IPS DF 19.7 (cell line): ENCODE measurements at places on chromosomes 4 and X.

- no peak for DNase-seq
Measured at GRCh38 chrX:134365904-134366303, 94.1 kb upstream of the HPRT1 start.

DNA sequence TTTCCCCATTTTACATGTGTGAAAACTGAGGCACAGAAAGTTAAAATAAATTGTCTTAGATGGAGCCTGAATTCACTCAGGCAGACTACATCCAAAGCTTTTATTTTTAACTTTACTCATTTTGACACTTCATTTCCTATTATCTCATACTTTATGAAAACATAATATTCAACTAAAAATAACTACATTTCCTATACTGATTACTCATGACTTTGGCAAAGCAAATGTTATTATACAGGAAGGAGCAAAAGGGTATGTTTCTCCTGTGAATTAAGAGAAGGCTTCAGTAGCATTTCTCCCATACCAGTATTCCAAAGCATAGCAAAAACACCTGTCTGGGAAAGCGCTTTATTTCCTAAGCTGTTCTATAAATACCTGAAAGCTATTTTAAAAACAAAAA lies 178.6 kb downstream of the ADAMTS3 start:
- no peak for DNase-seq

DNA sequence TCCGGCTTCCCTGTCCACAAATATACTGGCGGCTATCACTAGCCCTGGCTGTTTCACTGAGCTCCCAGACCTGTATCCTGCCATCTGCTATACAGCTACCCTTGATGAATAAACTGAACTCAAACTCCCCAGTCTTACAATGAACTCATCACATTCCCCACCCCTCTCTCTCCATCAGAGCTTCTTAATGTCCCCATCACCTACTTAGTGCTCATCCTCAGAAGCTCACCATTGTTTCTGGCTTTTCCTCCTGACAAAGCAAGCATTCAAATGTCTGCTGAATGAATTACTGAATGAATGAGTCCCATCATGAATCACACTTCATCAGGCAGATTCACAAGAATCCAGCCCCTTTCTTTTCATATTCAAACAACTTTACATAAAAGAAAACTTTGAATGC lies 5.7 kb upstream of the DGAT2L6 start:
- no peak for DNase-seq

- no peak for DNase-seq
Measured at GRCh38 chrX:107646735-107647134, 18.4 kb downstream of the PRPS1 start.

DNA sequence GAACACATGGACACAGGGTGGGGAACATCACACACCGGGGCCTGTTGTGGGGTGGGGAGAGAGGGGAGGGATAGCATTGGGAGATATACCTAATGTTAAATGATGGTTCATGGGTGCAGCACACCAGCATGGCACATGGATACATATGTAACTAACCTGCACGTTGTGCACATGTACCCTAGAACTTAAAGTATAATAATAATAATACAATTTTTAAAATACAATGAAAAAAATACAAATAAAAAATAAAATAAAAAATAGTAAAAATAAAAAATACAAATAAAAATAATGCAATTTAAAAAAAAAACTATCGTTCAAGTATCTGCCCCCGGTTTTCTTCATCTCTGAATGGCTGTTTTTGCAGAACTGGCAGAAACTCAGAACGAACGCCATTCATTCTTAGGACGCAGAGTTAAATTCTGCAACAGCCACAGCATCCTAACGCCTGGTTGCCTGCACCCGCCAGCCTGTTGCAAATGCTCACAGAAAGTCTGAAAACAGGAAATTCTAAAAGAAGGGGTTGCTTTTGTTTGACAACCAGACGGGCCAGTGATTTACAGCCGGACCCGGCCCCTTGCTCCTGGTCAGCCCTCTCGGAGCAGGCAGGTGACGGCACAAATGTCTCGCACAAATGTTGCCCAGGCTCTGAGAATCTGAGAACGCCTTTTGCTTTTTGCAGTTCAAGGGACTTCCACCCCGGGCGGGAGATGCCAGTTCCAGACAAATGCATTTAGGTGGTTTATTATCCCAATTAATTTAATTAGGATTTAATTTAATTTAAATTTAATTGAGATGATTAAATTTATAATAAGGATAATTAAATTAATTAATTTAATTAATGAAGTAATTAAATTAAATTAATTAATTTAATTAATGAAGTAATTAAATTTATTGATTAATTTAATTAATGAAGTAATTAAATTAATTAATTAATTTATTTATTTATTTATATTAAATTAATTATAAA lies 47.8 kb downstream of the CRLF2 start:
- DNase-seq: no peak

- no peak for DNase-seq
Measured at GRCh38 chrX:111123606-111124179, 27.7 kb downstream of the PAK3 start.

- DNase-seq: no peak
Measured at GRCh38 chrX:39338583-39338982, 537.3 kb downstream of the MID1IP1 start.

- no peak for DNase-seq
Measured at GRCh38 chrX:28701222-28701621, 114.0 kb downstream of the IL1RAPL1 start.

DNA sequence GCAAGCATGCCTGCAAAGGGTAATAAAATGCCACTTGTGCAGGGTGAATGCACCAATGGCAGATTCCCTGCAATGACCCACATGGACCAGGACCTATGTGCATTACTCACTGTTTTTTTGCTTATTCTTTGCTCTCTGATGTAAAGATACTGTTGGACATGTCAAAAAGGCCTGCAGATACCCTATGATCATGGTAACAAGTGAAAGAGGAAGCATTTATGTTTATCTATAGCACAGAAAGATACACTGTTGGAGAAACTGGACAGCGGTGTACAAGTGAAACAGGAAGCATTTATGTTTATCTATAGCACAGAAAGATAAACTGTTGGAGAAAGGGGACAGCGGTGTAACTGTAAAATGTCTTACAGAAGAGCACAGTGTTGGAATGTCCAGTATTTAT lies 127.5 kb downstream of the PAPSS1 start:
- DNase-seq: no peak

DNA sequence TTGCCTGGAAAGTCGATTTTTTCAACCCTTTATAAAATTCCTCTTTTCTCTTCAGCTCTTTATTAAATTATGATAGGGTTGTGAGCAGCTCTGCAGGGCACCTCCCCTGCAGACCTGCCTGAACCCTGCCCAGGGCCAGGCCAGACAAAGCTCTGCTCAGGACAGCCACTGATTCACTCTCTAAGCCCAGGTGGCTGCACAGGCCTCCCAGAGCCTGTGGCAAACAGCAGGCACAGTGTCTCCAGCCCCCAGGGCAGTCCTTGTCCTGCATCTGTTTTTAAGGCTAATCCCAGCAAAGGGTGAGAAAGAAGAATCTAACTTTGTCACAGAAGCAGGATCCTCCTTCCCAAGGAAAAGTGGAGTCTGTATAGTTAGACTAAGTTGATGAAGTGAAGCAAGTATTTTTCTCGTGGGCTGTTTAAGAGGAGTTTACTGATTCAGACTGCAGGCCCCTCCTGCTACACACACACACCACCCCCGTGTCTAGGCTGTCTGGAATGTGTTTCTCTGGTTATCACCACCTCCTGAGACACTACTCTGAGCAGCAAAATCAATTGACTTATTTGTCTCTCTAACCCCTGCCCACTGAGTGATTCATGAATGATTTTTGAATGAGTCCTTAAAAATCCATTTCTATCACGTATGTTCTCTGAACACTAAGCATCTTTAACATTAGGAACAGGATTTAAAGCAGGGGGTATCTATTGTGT lies 101.7 kb downstream of the CHIC2 start:
- no peak for DNase-seq

DNA sequence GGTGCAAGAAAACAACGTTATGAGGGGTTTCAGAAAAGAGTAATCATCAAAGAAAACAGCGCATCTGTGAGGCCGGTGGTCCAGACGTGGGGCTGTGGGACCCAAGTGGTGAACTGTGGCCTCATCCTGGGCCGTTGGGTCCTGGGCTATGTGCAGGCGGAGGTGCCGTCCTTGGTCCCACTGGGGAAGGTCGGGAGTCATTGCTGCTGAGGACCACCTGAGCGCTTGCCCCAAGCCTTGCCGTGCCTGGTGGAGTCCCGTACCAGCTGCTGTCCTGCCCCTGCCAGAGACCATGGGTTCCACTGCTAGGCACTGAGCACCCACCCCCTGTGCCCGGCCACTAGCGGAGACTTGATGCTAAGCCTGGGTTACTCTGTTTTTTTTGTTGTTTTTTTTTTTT lies 25.5 kb upstream of the UVSSA start:
- DNase-seq: no peak

DNA sequence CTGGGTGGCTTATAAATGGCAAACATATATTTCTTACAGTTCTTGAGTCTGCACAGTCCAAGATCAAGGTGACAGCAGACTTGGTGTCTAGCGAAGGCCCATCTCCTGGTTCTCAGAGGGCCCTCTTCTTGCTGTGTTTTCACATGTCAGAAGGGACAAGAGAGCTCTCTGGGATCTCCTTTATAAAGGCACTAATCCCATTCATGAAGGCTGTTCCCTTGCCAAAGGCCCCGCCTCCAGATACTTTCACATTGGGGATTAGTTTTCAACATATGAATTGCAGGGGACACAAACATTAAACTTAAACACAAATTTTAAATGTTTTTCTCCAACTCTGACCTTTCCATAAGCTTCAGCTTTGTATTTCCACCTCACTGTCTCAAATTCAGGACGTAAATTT lies 1135.0 kb upstream of the TENM3 start:
- no peak for DNase-seq

GRCh38 chr4:70651864-70652506 lies 14.3 kb downstream of the JCHAIN start:
- DNase-seq: peak; percentile 15

DNA sequence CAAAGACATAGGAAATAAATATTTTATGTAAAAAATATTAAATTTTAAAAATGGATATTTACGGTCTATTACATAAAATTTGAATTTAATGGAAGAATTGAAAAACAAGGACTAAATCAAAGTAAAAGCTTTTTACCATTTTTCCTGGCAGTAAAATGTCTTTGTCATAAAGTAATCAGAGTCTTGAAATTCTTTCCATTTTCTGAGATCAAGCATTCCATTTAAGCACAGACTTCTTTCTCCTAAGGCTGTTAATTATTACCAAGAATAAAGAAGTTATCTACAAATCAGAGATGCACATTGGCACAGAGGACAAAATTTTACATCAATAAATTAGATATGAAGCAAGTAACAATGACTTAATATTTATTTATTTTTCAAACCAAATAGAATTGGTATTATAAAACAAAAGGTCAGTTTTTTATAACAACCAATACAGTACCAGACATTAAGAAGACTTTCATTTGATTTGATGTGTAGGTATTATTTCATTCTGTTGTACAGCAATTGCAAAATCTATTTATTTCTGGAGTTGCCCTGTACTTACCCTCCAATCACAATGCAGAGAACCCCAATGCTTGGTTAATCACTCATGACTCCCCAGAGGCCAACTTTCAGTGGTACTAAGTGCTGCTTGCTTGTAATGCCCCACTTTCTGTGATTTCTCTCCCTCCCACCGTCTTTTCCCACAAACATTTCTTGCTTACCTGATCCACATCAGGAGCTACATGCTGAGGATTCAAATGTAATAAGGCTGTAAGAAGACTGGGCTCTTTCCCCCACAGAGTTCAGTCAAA lies 254.6 kb downstream of the GASK1B start:
- no peak for DNase-seq

GRCh38 chr4:81666491-81666890 lies 194.8 kb upstream of the RASGEF1B start:
- no peak for DNase-seq

- no peak for DNase-seq
Measured at GRCh38 chrX:38109042-38109898, 102.9 kb downstream of the SYTL5 start.

DNA sequence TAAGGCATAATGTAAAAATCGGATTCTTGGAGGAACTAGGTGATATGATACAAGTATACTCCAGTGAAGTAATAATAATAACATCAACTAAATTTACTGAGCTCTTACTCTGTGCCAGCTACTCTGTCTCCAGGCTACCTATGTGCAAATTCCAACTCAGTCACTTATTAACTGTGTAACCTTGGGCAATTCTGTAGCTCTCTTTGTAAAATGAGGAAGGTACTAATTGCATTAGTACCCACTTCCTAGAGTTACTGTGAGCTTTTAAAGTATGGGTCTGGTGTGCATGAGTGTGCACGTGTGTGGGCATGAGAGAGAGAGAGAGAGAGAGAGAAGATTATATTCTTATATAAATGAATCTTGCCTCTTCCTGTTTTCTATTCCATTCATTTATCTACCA lies 169.9 kb downstream of the KCNIP4 start:
- DNase-seq: no peak

- no peak for DNase-seq
Measured at GRCh38 chr4:155924637-155925036, 21.1 kb downstream of the TDO2 start.

GRCh38 chr4:8323947-8324555 lies 54.5 kb downstream of the HTRA3 start:
- DNase-seq: no peak

GRCh38 chr4:108738003-108738706 lies 24.7 kb downstream of the ETNPPL start:
- no peak for DNase-seq

DNA sequence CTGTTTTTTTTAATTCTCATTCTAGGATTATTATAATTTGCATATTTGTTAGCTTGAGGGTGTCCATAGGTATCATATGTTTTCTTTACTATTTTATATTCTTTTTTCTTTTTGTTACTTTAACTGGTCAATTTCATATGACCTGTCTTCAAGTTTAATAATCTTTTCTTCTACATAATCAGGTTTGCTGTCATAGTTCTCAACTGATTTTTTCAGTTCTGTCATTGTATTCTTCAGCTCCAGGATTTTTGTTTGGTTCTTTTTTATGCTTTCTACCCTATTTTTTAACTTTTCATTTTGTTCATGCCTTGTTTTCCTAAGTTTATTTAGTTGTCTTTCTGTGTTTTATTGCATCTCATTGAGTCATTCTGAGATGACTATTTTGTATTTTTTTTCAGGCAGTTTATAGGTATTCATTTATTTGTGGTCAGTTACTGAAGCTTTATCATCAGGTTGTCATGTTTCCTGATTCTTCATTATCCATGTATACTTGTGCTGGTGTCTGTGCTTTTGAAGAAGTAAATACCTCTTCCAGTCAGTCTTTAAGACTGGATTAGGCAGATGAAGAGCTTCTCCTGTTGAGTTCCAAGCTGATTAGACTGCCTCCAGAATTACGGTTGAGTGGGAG lies 220.3 kb upstream of the VEGFC start:
- DNase-seq: no peak
